Ascending aorta (tissue), 2 donors: ENCODE measurements at places on chromosomes 4 and X.

- no peak for DNase-seq
Measured at GRCh38 chr4:171142045-171142444, 671.2 kb upstream of the GALNTL6 start.

GRCh38 chr4:124867536-124867935 lies 155.0 kb upstream of the ANKRD50 start:
- no peak for DNase-seq

DNA sequence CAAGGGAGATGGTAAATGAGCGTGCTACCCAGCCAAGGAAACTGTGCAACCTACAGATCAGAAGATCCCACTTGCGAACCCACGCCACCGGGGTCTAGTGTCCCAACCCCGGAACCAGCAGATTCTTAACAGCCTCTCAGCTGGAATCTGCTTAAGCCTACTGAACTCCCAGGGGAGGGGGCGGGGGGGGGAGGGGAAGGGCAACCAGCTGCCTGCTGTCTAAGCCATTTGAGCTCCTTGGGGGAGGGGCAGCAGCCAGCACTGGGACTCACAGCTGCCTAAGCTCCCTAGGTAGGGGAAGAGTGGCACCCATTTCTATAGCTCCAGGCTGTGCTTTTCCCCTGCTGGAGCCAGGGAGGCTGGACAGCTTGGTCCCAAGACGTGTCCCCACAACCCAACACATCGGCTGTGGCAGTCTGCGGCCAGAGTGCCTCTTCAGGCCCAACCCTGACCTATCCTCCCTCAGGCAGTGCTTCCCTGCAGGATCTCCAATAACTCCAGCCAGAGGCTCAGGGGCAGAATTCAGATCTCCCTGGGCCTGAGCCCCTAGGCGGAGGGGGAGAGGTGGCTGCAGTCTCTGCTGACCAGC lies 289.2 kb downstream of the LDB2 start:
- no peak for DNase-seq

DNA sequence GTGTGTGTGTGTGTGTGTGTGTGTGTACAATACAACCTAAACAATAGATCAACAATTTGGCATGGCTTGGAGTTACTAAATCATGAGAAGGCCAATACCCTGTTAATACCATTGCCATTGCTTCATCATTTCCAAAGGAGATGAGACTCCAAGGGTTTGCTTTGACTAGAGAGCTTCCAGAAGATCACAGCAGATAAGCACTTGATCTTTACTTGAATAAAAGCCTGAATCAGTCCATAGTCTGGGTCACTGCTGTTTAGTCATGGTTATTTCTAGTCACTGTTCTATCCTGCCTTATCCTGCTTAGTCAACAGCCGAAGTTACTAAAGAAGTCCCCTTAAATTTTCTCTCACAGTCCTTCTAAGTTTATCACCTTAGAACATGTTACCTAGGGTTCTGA lies 58.2 kb downstream of the RAB40AL start:
- no peak for DNase-seq

GRCh38 chrX:77548751-77549150 lies 101.6 kb downstream of the FGF16 start:
- DNase-seq = no peak

GRCh38 chr4:153799694-153800074 lies 10.8 kb upstream of the SFRP2 start:
- DNase-seq = no peak

DNA sequence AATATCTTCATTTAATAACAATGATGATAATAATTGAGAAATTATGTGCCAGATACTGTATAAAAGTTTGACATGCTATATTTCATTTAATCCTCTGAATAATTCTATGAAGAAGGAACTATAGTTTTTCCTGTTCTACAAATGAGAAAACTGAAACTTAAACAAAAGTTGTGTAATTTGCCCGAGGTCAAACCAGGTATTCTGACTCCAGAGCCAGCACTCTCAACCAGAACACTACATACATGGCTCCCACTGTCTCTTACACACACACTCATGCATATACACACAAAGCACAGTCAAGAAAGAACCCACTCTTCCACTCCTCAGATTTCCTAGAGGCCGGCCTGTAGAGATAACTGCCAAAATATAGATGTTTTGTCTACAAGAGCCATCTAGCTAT lies 374.0 kb upstream of the EMCN start:
- DNase-seq = no peak

DNA sequence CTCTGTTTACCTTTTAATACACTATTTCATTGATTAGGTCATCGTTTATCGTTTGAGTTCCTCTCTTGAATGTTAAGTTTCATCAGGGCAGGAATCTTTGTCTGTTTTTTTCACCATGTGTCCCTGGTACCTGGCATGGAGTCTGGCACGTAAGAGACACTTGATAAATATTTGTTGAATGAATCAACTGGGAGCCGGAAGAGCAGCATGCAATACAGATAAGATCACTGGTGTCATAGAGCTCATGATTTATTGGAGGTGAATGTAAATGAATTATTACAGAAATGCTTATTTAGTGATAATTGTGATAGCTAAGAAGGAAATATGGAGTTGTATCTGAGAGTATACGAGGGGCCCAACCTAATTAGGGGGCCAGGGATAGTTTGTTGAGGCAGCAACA lies 62.8 kb downstream of the UCHL1 start:
- DNase-seq = no peak

DNA sequence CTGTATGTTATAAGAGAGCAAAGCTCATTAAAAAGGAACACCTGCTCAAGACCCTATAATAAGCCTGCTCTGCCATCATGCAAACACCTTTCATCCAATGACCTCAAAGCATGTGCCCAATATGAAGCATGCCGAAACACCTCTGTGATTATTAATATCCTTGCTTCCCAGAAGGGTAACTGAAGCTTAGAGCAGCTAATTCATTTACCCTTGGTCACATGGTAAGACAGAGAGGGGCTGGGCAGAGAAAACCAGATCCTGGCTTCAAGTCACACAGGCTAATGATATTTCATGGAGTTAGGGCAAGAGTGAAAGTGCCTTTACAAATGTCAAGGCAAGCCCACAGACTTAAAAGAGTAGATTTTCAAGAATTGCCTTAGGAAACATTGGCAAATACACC lies 5.6 kb downstream of the AMOT start:
- DNase-seq = no peak

- no peak for DNase-seq
Measured at GRCh38 chrX:103347682-103348397, 8.5 kb upstream of the TCEAL9 start.

GRCh38 chrX:132077912-132078311 lies 49.9 kb downstream of the FRMD7 start:
- no peak for DNase-seq

DNA sequence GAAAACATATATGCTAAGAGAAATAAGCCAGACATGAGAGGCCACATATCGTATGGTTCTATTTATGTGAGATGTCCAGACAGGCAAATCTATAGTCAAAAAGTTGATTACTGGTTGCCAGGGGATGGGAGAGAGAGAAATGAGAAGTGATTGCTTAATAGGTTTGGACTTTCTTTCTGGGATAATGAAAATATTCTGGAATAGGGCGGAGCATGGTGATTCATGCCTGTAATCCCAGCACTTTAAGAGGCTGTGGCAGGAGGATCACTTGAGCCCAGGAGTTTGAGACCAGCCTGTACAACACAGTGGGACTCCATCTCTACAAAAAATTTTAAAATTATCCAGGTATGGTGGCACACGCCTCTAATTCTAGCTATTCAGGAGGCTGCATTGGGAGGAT lies 22.4 kb downstream of the RBM47 start:
- DNase-seq = no peak

DNA sequence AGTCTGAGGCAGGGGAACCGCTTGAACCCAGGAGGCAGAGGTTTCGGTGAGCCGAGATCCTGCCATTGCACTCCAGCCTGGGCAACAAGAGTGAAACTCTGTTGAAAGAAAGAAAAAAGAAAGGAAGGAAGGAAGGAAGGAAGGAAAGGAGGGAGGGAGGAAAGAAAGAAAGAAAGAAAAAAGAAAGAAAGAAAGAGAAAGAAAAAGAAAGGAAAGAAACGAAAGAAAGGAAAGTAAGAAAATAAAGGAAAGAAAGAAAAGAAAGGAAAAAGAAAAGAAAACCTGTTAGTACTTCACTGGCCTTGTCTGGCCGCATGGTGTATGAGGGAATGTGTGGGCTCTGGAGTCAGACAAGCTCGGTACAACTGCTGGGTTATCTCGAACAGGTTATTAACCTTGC lies 20.8 kb upstream of the MAGEA1 start:
- DNase-seq = no peak

- no peak for DNase-seq
Measured at GRCh38 chr4:169963998-169964397, 62.2 kb downstream of the MFAP3L start.

DNA sequence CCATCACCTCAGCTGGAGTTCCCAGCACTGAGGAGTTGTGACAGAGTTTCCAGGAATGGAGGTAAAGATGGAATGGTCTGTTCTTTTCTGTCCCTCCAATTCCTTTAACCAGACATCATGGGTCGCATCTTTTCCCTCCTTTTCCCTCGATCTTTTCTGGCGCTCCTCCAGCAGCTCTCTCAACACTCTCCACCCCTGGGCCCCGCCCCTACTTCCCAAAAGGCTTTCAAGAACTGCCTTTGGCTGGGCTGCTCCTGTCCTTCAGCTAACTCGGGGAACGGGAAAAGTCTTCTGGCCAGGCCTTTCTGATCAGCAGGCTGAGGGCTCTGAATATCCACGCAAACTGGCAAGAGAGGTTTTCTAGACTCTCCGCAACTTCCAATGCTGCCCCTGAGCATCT lies 34.0 kb downstream of the UTP14A start:
- no peak for DNase-seq

GRCh38 chr4:142282870-142283431 lies 563.1 kb downstream of the INPP4B start:
- no peak for DNase-seq

DNA sequence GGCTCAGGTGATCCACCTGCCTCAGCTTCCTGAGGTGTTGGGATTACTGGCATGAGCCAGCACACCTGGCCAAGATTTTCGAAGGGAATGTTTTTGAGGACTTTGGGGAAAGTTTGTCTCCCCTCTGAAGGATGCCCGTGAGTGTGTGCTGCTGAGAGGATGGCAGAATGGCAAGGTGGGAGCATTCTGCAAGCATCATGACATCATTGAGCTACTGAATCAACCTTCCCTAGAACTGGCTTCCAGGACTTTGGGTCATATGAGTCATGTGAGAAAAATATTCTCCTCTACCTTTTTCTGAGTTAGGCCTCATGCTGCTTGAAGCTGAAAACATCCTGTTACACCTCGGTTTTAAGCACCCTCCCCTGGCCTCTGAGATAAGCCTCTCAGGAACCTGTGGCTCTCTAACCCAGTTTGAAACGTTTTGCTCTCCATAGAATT lies 31.0 kb downstream of the TMEM131L start:
- no peak for DNase-seq

- no peak for DNase-seq
Measured at GRCh38 chr4:14168919-14169318, 541.4 kb upstream of the BOD1L1 start.

DNA sequence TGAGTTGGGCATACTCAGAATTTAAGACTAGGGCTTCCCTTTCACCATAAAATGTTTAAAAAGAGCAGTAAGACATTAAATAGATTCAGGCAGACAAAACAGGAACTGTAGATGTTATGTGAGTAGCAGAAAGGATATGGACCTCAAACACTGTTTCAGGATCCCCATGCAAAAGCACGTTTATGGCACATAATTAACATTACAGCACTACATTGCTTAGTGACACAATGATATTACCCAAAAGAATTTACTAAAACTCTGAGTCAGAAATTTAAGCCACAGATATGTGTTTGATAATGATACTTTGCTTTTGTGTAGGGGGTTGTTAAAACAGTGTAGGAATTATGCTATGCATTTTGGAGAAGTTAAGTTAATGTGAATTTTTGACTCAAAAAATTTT lies 266.3 kb downstream of the PDGFC start:
- no peak for DNase-seq

GRCh38 chr4:13190093-13190721 lies 293.9 kb downstream of the RAB28 start:
- no peak for DNase-seq

DNA sequence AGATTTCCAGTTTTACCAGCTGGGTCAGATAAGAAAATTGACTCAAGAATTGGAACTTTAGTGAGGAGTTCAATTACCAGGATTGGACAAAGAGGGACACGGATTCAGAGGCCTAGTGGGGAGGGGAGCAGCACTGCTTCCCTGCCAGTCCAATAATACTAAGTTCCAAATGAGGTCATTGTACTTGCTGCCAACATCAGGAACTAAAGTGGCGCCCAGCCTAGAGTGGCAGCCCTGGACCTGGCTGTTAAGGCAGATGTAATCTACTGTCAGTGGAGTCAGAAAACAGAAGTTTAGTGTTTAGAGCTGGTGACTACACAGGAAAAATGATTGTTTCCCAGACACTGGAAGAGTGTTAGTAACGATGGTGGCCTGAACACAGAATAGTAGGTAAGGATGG lies 42.7 kb upstream of the RAPGEF2 start:
- no peak for DNase-seq

GRCh38 chrX:121258545-121258944 lies 211.1 kb downstream of the GLUD2 start:
- no peak for DNase-seq

DNA sequence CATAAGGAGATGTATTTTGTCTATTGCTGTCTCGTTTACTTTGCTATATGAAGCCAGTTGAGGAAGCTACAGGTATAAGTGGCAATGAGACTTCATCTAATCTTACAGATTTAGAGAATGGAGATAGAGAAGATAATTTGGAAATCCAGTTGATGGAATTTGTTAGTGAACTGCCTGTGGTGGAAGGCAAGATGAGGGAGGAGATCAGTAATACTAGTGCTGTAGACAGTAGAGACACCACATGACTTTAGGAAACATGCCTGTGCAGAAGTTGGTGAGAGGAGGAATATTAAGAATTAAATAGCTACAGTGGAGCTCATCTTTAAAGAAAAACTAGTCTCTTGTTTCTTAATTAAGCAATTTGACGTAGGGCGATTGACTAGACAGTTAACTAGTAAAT lies 51.3 kb downstream of the RBPJ start:
- DNase-seq = no peak

GRCh38 chr4:150178161-150178560 lies 99.9 kb downstream of the DCLK2 start:
- DNase-seq = no peak

- peak; percentile 68 for DNase-seq
Measured at GRCh38 chrX:283115-283845, 2.1 kb downstream of the PLCXD1 start.

DNA sequence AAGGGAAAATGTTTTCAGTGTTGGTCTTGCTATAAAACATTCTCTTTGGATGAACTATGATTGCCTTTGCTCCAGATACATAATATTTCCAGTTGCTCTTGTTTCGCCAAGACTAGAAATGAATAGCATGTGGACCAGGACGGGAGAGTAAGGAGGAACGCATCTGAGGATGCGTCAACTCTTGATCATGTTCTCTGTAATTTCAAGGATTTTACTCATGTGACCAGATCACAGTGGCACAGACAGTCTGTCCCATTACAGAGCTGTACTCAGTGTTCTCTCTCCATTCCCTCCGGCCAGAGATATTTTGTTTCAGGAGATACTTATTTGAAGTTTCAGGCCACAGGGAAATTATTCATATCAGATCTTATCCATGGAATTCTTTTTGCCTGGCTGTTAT lies 266.6 kb downstream of the MID1IP1 start:
- no peak for DNase-seq
